Lower leg skin (tissue), 4 donors: ENCODE measurements at places on chromosomes 1 and 21.

DNA sequence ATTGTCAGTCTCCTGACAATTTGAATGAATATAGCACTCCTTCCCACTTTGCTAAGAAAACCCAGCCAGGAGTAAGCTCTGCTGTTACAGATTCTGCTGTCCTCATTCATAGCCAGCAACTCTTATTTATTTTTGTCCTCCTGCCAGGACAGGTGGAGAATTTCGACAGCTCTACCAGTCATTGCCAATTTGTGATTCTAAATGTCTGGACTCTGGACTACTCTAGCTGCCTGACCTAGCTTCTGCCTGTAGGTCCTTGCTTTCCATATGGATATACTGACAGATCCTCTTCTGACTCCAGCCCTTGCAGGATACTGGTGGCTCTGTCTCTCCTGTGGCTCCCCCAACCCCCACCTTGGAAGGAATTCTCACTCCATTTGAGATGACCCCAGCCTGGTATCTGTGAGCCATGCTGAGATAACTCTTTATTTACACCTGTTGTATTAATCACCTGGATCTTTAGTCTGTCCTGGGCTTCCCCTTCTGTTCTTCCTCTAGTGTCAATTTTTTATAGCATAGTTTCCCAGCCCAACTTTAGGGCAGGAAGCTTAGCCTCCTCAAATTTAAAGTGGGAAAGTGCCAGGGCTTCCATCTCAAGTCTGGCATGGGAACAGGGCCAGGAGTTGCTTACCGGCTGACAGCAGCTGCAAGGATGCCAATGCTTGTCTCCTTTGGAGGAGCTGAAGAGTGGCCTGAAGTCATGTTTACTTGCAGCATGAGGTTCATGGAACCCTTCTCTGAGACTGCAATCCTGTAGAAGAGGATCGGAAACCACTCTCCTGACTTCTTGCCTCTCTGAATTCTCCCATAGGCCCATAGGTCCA, 6.7 kb downstream of the PM20D1 start:
- DNase-seq: no peak

- DNase-seq: no peak
These were observed 64.4 kb upstream of the RPL11 start for GRCh38 chr1:23627069-23627735.

DNA sequence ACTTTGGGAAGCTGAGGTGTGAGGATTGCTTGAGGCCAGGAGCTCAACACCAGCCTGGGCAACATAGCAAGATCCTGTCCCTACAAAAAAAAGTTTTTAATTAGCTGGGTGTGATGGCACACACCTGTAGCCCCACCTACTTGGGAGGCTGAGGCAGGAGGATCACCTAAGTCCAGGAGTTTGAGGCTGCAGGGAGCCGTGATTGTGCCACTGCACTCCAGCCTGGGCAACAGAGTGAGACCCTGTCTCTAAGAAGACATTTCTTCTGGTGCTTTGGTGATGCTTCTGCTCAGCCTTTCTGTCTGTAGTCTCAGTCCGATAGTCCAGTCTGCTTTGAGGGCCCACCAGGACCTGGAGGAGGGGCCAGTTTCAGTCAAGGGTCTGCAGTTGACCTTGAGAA, 8.3 kb downstream of the PGD start:
- DNase-seq: no peak

GRCh38 chr1:228666686-228667623, 68.3 kb upstream of the RHOU start:
- no peak for DNase-seq

- no peak for DNase-seq
These were observed 300.0 kb downstream of the BARHL2 start for GRCh38 chr1:90417126-90417525.

DNA sequence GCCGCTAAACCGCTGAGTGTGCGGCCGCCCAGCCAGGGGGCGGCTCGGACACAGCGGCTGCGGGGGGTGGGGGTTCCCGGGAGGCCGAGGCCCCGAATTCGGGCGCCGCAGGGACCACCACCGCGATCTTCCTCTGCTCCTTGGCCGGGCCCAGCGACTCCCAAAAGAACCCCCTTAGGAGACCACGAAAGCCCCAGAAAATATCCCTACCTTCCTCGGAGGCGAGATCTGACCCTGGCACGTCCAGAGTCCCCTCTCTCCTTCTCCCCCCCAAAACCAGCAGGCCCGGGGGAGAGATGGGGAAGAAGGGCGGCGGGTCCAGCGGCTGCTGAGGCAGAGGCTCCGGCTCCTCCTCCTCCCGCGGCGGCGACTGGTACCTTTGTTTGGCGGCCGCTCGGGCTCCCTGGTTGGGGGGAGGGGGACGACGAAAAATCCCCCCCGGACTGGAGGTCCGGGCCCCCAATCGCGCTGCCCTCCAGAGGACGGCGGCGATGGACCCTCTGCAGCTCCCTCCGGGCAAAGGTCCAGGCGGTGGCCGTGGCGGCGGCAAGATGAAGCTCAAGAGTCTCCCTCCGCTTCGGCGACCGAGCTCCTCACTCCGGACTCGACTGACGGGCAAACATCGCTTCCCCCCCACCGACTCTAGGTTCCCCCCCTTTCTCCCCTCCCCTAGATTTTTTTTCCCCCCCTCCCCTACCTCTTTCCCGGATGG, at the start of gene ARID4B:
Gene ARID4B (minus strand): TSS at position 621 of the 712 bp plus-strand sequence. CDS start 1,260 bp downstream, outside the sequence.
- DNase-seq: no peak

DNA sequence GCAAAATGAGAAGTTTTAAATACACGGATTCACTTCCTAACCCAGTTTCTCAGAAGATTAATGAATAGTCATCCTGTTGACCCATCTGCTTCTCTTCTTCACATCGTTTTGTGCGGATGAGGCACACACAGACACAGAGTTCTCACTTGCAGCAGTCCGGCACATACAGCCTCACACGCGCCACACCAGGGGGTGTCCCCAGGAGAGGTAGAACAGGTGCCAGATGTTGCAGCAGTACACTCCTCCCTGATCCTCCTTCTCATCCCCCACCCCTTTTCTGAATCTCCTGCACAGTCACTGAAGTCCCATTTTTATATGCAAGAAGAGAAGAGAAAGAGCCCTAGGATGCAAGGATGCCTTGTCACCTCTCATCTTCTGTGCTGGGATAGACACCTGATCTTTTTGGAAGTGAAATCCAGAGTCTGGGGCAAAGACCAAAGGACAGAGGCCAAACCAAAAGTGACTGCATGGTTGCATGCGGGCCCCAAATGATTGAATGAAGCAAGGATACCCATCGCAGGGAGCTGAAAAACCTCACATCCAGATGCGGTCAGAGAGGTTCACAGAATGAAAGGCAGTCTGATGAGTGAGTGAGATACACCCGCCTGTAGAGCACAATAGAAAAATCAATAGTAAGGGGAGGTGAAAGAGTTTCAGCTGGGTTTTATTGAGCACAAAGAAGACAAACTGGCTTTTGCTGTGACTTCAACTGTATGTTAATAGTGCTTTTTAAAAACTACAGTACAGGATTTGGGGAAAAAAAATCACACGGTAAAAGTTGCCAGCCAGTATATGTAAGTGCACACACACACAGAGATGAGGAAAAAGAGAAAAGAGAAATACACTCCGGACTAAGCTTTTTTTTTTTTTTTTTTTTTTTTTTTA, 28.9 kb downstream of the PBX1 start:
- no peak for DNase-seq

DNA sequence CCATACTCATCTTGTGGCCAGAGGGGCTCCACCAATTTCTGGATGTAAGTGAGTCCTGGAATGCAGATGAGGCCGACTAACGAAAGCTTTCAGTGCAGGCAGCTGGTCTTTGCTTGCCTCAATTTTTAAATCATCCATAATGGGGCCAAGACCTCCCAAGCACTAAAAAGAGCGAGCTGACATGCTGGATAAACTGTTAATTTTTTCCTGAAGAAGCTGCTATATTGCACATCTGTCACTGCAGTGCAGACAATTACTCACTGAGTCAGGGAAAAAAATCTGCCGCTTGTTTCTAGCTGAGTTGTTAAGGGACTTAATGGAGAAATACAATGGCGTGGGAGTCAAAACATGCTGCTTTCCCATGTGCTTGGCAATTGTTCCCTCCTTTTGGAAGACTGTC, 205.5 kb downstream of the GPATCH2 start:
- no peak for DNase-seq

DNA sequence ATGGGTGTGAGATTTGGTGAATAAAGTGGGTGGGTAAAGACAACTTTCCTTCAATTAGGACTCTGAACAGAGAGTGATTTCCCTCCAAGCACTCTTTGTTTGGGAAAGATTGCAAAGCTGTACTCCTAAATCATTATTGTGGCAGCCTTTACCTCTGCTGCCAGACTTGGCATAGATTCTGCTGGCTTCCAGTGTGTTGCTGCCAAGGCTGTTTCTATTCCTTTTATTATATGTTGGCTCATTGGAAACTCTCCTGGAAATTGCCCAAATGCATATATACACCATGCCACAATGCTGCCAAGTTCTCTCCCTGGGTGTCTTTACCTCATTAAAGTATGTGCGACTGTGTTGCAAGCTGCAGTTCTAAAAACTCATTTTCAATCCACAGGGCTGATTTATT, 668.0 kb downstream of the MRPL39 start:
- no peak for DNase-seq

GRCh38 chr1:28193701-28194161, 17.2 kb upstream of the PTAFR start:
- peak; percentile 68 for DNase-seq

GRCh38 chr1:113692824-113693431, 66.4 kb downstream of the PHTF1 start:
- no peak for DNase-seq

DNA sequence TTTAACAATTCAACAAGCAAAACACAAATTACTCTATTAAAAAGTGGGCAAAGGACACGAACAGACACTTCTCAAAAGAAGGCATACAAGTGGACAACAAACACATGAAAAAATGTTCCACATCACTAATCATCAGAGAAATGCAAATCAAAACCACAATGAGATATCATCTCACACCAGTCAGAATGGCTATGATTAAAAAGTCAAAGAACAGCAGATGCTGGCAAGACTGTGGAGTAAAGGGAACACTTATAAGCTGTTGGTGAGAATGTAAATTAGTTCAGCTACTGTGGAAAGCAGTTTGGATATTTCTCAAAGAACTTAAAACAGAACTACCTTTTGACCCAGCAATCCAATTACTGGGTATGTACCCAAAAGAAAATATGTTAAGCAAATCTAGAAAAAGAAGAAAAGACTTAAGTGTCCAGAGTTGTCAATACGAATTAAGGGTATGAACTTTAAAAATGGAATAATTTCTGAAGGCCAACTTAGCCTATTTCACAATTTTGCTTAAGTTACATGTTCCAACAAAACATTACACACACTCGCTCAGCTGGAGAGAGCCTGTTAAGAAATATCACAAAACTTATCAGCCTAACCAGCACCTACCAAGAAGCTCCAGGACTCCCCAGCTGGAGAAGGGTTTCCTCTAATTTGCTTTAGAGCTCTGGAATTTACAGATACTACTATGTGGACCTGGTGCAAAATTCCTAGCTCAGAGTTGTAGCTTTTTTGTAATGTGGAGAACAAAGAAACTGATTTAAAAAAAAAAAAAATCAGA, 232.1 kb downstream of the DUSP10 start:
- no peak for DNase-seq

GRCh38 chr1:236144446-236145150, 2.3 kb downstream of the GPR137B start:
- DNase-seq: no peak

DNA sequence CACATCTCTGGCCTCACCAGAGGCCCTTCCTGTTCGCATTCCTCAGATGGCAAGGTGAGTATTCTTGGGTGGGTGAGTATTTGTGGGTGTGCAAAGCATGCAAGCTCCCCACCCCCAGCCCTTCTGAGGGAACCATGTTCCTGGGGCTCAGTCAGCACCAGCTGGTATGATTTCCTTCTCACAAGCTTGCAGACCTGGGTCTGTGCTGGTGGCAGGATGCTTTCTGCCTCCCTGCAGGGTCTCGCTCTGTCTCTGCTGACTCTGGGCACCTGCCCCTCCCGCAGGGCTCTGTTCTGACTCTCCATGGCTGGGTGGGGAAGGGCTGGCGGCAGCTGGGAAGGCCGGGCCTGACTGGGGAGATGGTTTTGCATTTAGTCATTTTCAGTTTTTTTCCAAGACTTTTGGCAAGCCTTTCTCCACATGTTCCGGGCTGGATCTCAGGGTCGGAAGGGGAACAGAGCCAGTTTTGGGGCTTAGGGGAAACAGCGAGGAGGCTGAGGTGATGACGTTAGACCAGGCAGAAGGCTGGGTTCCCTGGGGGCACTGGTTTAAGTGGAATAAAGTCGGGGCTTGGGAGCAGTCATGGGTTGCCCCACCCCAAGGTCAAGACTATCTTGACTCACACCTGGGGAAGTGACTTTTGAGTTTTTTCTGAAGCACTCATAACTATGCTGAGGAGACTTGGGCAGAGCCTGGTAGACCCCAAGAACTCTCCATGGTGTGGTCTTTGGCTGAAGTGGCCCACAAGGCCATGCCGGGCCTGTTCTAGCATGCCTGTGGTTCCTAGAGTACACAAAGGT, 6.2 kb downstream of the RASSF5 start:
- DNase-seq: peak; percentile 61

GRCh38 chr1:94983171-94983739, 56.3 kb upstream of the CNN3 start:
- DNase-seq: no peak

DNA sequence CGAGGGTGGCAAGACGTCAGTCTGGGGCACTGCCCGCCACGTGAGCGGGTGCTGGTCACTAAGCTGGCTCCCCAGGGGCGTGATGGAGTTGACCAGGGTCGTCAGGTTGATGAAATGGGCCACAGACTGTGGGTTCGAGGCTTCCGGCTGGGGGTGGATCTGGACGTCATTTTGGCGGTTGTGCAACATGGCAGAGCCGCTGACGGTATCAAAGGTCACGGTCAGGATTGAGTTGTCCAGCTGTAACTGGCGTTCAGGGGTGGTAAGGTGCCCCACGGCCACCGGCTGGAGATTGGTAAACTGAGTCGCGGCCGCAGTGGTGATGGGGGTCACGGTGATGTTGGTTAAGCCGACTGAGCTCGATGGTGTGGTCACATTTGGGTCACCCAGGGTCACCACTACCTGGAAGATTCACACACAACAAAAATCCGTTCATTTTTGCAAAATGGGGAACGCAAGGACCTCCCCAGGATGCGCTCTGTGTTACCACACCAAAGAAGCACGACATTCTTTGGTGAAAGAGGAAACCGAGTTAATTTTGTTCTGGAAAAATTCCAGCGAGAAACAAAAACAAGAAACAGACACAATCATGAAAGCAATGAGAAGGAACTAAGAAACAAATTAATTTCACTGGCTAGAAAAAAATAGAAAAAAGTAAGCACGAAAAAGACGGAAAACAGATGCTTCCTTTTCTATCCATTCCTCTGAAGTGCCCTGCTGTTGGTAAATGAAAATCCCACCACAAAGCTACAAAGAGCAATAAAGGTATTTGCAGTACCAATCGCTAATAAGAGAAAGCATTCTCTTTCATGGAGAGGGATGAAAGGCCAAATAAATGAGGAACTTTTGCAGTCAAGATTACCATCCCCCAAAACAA, 34.7 kb upstream of the RIPK4 start:
- DNase-seq: no peak
